ENCODE measurements at places on chromosomes 2 and 18. TPM values are rescaled to one million over a fixed set of nuclear protein-coding genes. Genes with fewer than 3 reads are reported as not detected.

The TRIM54 gene
- total RNA-seq = not detected

The ANKRD53 gene
- total RNA-seq = 0.50 TPM

The PAX8 gene
- 0.13 TPM for total RNA-seq

The NT5DC4 gene
- total RNA-seq = not detected

The FSHR gene
- not detected for total RNA-seq

The ACADL gene
- not detected for total RNA-seq

The GAL3ST2 gene
- total RNA-seq = not detected

The TNFRSF11A gene
- total RNA-seq = 5.5 TPM

All from thoracic aorta endothelial cell (primary cell).